ENCODE measurements at places on chromosomes 3 and 15. TPM values are rescaled to one million over a fixed set of nuclear protein-coding genes. Genes with fewer than 3 reads are reported as not detected.

Gene MME
- total RNA-seq, result 3.6 TPM

Gene CSTA
- total RNA-seq, result 2.0 TPM

Gene DNAJA4
- total RNA-seq, result 150 TPM

Gene FGF12
- total RNA-seq, result 45.1 TPM

Gene ALDH1A2
- 22.9 TPM for total RNA-seq

Gene MAP1A
- total RNA-seq, result 182 TPM

Gene CEMIP
- 0.46 TPM for total RNA-seq

Gene GOLGA6A
- total RNA-seq, result not detected

Gene GADL1
- 0.62 TPM for total RNA-seq
